Glomerular endothelial cell (primary cell): ENCODE measurements at places on chromosomes 11 and 22.

DNA sequence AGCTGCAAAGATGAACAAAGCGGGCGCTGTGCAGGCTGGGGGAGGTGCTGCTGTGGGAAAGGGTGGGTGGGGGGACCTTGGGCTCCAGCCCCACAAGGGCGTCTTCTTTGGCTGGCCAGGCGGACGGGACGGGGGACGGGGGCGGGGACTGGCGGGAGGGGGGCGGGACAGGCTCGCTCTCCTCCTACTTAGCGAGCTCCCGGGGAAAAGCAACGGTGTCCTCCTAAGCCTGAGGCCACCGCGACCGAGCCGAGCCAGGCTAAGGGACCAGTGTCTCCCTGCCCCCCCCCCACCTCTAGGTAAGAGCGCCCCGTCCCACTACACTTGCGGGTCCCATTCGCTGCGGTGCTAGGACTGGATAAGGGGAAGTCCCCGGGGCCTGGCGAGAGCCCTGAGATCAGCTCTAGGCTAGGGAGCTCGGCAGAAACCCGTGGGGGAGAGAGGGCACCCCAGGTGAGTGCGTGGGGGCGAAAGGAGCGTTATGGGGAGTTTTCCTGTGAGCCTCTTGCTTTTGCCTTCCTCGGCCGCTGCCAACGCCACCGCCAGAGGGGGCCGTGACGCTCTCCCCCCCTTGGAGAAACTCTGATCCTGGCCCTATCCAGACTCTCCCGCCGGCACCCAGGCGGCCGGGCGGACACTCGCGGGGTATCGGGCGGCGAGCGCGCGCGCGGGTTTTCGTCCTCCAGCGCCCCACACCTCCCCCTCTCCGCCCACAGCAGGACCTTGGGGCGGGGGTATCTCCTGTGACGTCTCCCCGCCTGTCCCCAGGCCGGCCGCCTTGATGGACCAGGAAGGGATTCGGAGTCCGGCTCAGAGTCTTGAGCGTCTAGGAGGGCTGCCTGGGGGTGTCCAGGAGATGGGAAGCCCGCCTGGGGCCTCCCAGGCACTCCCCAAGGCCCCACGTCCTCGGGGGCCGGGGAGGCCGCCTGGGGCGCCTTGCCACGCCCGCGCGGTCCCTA is at the start of gene PHLDB1:
Gene PHLDB1, plus strand, starts transcription at position 215 of the 959 bp plus-strand sequence. CDS start 6,222 bp downstream, outside the sequence.
- DNase-seq: no peak

DNA sequence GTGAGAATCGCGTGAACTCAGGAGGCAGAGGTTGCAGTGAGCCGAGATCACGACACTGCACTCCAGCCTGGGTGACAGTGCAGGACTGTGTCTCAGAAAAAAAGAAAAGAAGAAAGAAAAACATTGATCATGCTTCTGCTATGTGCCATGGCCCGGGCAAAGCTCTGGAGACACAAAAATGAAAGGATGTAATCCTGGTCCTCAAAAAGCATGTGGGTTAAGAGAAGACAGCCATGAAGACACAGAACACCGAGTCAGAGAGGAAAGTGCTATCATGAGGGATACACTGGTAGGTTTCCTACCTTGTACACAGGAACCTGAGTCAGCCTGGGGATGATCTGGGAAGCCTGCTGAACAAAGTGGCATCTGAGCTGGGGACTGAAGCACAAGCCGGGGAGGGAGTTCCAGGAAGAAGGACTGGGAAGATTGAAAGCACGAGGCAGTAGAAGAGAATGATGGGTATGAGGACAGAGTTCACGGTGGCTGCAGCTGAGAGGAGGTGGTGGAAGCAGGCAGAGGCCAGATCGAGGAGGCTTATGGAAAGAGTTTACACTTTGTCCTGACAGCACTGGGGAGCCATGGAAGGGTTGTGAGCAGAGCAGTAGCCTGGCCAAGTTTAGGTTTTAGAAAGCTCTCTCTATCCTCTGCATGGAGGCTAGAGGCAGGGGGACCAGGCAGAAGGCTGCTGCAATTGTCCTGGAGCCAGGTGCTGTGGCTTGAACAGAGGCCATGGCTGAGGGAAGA is 9.9 kb upstream of the MAFF start:
- DNase-seq: no peak

DNA sequence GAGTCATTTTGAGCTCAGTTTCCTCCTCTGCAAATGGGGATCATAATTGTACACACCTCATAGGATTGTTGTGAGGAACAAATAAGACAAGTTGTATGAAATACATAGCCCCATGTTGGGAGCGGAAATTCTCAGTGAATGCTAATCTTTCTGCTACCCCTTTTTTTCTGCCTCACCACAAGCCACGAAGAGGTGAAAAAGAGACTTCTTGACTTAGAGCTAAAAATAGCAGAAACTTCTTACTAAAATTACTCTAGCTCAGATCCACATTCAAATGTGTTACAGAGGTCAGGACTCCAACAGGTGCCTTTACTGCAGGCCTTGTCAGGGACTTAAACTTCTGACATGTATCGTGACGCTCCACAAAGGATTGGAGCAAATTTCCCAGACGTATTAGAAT is 128.5 kb downstream of the MIAT start:
- DNase-seq: no peak

- DNase-seq: no peak
Measured at GRCh38 chr11:17571431-17572358, 24.6 kb downstream of the OTOG start.

DNA sequence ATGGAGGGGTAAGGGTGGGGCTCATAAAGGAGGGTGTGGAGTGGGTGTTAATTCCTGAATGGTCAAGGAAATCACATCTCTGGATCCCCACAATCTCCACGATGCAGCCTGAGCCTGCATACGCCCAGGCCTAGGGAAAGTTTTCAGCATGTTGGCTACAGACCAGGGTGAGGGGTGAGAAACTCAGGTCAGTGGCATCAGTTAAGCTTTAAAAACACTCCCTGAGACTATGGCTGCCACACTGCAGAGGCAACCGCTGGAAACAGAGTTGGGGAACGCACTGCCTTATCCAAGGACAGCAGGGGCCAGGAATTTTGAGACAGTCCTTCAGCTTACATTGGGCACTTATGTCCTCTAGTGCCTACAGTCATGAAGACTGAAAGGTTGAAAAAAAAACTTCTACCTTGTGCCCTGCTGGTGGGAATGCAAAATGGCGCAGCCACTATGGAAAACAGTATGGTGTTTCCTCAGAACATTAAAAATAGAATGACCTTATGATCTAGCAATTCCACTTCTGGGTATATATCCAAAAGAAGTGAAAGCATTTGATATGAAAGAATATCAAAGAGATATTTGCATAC is 19.7 kb downstream of the DKK3 start:
- DNase-seq: no peak

DNA sequence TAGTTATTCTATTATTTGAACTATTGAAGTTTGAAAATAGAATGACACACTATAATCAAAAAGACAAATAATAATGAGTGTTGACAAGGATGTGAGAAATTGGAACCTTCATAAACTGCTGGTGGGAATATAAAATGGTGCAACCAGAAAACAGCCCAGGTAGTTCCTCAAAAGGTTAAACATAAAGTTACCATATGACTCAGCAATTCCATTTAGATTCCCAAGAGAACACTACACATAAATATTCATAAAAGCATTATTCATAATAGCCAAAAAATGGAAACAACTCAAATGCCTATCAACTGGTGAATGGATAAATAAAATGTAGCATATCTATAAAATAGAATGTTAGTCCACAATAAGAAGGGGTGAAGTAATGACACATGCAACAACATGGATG is 21.7 kb downstream of the CCDC73 start:
- DNase-seq: no peak

DNA sequence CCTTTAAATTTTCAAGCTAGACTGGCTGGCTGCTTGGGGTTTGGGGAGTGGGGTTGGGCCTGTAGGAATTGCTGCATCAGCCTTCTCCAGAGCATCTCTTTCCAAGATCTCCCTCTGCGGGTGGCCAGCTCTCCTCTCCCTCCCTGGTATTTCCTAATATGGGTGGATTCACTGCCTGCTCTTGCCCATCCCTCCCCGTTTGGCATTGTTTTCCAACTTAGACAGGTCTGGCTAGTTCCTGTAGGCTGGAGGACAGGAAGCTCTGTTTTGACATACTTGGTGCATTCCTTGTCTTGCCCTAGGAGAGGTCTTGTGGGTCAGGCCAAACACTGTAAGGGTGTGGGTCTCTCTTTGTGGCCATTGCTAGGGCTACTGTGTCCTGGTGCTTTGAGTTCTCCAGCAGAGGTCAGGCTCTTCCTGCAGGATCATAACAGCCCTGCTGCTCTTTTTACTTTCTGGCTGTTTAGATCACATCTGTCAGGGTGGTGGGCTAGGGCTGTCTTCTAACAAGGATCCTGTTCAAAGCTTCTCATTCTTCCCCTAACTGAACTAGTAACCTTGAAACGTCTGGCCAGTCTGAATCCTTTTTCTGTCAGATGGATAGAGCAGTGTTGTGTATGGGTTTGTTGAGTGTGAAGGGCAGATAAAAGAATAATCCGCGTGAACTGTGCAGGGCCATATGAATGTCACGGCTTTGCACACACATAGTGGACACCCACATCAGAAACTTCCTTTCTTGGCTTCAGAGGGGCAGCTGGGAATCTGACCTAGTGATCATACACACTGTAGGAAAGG is 18.3 kb upstream of the MICALL1 start:
- no peak for DNase-seq

DNA sequence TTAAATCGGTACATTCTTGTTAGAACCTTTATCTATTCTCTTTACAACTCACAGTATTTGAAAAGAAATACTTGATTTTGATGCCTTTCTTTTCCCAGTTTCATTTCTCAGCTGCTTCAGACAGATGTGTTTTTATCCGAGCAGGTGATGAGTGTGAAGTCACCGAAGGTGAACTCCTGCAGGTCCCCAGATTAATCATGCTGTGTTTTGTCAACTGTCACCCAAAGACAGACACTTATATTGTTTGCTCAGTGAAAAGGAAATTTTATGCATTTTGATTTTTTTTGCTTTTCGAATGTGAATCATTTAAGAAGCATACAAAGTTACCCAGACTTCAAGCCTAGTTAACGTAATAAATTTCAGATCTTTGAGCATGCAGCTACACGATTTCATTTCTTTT is 7.8 kb upstream of the TMPRSS13 start:
- DNase-seq: no peak

GRCh38 chr11:126456783-126457542 is 101.5 kb downstream of the ST3GAL4 start:
- no peak for DNase-seq

GRCh38 chr22:38843657-38844314 is at the start of gene NPTXR:
Gene NPTXR (minus strand): TSS chr22:38844028.
- DNase-seq: no peak

DNA sequence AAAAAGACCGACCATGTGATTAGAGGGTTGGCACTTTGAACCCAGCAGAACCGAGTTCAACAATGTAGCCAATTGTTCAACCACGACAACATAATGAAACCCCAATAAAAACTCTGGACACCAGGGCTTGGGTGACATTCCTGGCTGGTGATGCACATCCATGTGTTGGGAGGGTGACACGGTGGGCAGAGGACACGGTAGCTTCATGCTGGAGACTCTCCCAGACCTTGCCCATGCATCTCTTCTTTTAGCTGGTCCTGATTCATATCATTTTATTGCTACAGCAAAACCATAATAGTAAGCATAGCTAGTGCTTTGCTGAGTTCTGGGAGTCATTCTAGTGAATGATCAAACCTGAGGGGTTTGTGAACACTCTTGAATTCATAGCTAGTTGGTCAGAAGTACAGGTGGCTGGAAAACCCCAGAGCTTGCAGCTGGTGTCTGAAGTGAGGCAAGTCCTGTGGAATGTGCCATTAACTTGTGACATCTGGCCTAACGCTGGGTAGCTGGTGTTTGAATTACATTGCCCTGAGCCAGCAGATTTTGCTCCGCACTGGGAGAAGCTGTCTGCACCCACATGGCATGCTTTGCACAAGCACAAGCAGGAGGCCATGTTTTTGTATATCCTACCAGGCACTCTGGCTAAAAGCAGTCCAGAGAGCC is 14.0 kb downstream of the RPUSD4 start:
- DNase-seq: no peak

GRCh38 chr22:37079668-37080171 is 28.2 kb downstream of the KCTD17 start:
- peak; percentile 47 for DNase-seq

DNA sequence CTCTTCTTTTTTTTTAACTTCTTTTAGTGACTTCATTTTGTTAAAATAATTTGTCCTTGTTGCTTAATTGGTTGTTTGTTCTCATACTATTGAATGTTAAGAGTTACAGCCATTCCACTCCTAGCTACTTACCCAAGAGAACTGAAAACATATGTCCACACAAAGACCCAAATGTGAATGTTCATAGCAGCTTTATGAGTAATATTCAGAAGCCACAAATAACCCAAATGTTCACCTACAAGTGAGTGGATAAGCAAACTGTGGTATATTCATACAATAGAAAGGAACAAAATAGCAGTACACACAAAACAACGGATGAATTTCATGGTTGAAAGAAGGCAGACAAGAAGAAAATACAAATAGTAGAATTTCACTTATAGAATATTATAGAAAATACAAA is 1.4 kb upstream of the OR4D11 start:
- no peak for DNase-seq

GRCh38 chr22:26835929-26836528 is 178.6 kb downstream of the MIAT start:
- peak; percentile 12 for DNase-seq

DNA sequence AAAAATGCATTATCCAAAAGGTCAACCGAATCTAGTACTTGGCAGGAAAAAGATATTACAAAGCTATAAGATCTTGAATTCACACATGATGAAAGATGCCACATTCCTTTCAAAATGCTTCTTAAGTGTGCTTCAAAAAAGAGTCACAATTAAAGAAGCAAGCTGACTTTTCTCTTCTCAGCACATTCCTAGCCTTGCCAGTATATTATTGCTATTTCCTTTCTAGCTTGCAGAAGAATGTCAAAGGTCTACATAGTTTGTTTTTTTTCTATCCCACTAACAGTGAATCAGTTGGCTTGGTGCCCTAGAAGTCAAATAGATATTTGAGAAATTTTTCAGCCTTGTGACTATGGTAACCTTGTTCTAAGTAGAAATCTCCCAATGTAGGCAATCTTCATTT is 56.8 kb downstream of the GUCY1A2 start:
- DNase-seq: peak; percentile 58

DNA sequence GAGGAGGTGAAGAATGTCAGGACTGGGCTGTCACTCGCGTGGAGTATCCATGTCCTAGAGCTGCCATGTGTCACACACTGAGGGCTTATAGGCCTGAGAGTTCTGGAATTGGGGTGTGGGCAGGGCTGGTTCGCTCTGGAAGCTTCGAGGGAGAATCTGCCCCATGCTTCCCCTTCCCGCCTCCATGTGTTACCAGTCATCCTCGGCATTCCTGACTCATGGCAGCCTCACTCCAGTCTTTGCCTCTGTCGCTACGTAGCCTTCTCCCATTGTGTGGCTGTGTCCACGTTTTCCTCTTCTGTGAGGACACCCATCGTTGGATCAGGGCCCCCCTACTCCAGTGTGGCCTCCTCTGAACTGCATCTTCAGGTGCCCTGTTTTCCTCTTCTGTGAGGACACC is 301.2 kb downstream of the TBC1D22A start:
- no peak for DNase-seq

DNA sequence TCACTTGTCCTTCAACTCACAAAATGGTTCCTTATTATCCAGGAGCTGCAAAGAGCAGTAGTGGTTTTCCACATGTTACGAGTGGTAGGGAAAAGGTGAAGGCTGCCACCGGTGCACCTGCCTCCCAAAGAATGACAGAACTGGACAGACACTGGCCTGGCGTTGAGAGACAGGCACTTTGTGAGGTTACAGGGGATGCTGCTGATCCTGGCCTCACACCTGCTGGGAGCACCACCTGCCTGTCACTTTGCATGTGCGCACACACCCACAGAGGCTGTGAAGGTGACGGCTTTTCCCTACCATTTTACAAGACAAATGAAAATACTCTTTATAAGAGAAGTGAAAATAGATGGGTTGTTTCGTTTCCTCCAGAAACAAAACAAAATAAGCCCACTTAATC is 175.3 kb upstream of the B3GAT1 start:
- no peak for DNase-seq

GRCh38 chr11:9077164-9077563 is 14.2 kb downstream of the SCUBE2 start:
- no peak for DNase-seq
